ENCODE measurements at places on chromosomes 5 and 9.

DNA sequence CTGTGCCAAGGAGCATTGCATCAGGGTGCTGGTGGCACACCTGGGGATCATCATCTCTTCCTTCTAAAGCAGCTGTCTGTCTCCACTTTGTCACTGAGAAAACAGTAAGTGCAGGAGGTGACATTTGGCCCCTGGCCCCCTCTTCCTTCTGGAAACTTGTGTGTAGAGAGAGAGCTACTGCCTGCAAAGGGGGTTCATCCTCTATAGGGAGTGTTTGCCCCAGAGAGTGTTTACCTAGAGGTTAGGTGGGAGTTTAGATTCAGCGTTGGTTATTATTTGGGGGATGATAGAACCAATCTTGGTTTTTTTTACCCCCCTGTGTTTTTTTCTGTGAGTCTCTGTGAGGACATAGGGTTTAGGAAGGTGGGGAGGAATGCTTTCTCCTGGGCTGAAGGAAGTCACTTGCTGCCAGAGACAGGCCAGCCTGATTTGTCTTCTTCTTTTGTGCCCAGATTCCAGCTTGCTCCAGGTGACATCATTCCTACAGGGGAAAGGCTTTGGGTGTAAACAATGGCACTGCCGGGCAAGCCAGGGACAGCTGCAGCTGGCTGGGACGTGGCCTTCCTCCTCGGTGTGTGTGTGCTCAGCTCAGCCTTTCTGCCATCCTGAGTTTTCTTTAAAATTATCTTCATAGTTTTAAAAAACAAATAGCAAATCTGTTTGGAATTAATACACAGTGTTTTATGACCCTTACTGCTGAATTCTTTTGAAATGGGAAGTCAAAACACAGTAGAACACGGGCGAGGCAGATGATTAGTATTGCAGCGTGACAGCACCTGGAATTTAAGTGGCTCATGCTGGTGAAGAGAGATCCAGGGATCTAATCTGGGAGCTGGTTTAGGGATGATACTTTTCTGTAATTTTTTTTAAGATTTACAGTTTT lies 24.5 kb downstream of the PRRC2B start:
- no peak for DNase-seq

GRCh38 chr5:43137326-43137725 lies 16.6 kb downstream of the ZNF131 start:
- DNase-seq: no peak

DNA sequence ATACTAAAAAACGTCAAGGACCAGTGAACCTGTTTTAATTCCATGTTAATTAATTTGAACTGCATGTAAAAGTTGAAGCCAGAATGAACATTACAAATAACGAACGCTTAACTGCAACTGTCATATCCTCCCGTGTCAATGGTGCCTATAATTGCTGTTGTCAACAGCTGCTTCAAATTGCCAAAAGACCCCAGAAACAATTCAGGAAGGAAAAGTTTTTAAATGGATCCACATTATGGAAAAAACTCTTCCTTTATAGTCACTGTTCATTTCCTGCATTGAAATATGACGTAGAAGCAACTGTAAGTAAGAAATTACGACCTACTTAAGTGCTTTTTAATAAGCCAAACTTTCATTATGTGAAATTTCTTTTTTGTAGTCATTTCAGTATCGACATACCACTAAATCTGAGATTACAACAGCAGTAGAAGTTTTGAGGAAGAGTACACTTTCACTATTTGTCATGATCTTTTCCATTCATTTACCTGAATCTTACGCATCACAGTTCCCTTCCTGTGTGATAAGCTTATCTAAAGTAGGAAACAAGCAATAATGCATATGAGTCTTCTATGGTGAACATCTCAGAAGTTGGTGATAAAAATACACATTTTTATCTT lies 37.8 kb downstream of the MEF2C start:
- DNase-seq: no peak

DNA sequence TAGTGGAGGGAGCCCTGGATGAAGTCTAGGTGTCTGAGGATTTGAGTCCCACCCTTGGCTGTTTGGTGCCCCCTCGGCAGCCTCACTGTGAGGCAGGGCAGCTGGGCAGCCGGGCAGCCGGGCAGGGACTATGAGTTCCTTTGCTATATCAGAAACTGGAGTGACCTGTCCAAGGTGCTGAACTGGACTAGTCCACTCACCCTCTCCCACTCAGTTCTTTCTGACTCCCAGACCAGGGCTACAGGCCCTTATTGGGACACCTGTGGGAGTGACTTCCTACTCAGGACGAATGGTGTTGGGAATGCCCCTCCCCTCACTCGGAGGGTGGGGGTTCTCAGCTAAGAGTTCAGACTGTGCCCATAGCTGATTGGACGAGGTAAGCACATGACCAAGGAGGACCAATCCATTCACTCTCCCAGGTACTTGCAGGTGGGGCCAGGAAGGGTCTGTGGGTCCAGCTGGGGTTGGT lies 34.1 kb upstream of the RAPGEF1 start:
- DNase-seq: peak; percentile 33

GRCh38 chr9:98007251-98007928 lies 24.2 kb downstream of the ANP32B start:
- no peak for DNase-seq

- DNase-seq: no peak
Measured at GRCh38 chr5:167571824-167572223, 719.6 kb upstream of the WWC1 start.

DNA sequence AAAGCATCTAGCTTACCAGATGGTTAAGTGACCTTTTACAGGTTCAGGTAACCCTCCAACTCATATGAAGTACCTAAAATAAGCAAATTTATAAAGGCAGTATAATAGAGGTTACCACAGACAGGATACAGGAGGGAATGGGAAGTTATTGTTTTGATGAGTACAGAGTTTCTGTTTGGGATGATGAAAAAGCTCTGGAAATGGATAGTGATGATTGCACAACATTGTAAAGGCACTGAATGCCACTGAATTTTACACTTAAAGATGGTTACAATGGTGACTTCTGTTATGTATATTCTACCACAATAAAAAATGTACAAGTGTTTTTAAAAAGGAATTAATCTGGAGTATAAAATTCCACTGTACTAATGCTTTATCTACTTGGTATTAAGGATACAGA lies 75.0 kb upstream of the NIPBL start:
- no peak for DNase-seq

DNA sequence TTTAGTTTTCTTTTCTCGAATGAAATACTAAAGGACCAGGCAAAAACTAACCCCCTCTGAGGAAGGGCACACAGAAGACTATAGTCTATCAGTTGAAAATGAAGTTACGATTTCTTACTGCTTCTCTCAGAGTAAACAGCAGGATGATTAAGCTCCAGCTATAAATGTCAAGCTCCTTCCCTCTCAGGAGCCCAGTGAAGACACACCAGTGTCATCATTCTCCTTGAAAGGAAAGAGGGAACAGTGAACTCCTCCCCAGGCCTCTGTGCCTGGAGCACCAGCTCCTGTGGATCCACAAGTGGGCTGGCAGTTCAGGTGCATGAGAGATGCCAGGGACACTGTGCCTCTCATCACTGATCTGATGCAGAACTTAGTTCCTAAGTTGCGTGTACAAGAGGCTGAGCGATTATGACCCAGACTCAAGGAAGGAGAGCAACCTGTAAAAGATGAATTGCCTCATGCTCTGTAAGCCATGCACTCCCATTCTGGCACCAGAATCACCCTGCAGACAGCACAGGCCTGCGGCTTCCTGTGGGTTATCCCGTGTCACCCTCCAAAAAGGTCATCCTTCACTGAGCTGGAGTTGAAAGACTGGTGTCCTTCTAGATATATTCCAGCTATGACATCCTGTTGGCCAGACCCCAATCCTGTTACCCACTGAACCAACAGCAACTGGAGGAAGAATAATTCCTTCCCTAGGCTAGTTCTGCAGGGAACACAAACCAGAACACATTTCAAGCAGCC lies 394.0 kb downstream of the SEMA5A start:
- no peak for DNase-seq

Data from activated CD4-positive, alpha-beta T cell treated with anti-CD3 and anti-CD28 coated beads, Interleukin-2, amount 50 U/mL, for 48 hours (primary cell).